ENCODE measurements at places on chromosomes 16 and 17.

GRCh38 chr16:81703177-81704155, 75.6 kb upstream of the PLCG2 start:
- peak; percentile 91 for DNase-seq

GRCh38 chr16:78257376-78257728, 157.9 kb downstream of the WWOX start:
- DNase-seq, result no peak

DNA sequence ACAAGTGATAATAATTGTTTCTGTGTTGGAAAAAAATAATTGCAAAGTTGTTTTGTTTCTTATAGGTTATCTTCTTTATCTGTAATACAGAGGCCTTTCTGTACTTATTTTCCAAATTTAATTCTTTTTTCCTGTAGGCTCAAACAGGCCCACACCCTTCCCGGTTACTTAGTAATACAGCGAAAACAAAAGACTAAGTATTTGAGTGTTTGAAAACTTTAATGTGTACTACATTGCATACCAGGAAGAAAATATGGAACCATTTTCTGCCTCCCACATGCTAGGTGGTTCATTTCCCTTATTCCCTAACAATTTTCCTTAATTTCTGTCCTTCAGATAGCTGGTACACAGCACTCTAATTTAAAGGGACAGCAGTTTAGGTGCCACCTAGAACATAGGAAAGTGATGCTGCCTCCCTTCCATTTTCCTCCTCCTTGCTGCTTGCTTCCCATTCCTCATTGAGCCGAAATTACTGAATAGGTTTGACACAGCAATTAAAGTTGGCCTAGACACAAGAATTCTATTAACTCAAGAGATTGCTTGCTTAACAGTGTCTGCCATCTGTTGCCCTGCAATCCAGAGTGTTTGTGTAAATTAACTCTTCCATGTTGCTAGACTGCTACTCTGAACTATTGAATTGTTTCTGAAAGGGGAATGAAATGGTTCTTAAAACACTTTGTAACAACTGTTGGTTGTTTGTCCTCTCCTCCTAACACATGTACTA, 24.2 kb downstream of the CYB5B start:
- DNase-seq, result peak; percentile 67

- DNase-seq, result no peak
Measured at GRCh38 chr16:29148867-29149272, 164.0 kb downstream of the LAT start.

DNA sequence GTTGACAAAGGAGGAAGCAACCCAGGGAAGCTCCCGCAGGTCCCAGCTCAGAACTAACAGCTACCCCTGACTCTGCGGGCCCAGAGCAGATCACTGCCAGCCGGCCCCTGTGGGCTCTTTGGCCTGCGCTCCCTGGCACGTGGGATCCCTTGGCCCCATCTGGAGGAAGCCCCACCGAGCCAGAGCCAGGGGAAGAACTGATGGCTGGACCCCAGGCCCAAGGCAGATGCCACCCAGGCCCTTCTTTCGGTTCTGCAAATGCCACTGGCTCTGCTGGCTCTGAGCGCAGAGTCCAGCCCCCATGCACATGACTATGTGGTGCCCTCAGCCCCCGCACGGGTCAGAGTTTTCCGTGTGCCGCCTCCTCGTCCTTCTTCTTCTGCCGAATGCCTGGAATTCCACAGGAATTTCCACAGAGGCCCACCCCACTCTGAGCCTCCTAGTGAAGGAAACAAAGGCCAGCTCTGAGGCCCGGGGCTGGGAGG, 35.8 kb upstream of the SNN start:
- peak; percentile 93 for DNase-seq
